ENCODE measurements at places on chromosomes 3 and 15. TPM values are rescaled to one million over a fixed set of nuclear protein-coding genes. Genes with fewer than 3 reads are reported as not detected.

Gene CHRNA5
- 0.37 TPM for total RNA-seq

Gene OSTN
- not detected for total RNA-seq

Gene SCN11A
- not detected for total RNA-seq

Gene TRIM71
- total RNA-seq: not detected

Gene CPA3
- total RNA-seq: not detected

Gene GPR156
- 0.37 TPM for total RNA-seq

Gene KBTBD13
- total RNA-seq: not detected
